ENCODE measurements at places on chromosomes 4 and X.

- DNase-seq: no peak
Observed at GRCh38 chr4:173138624-173139023, 30.0 kb upstream of the GALNT7 start.

- no peak for DNase-seq
Observed at GRCh38 chrX:40104630-40104984, 6.8 kb upstream of the BCOR start.

DNA sequence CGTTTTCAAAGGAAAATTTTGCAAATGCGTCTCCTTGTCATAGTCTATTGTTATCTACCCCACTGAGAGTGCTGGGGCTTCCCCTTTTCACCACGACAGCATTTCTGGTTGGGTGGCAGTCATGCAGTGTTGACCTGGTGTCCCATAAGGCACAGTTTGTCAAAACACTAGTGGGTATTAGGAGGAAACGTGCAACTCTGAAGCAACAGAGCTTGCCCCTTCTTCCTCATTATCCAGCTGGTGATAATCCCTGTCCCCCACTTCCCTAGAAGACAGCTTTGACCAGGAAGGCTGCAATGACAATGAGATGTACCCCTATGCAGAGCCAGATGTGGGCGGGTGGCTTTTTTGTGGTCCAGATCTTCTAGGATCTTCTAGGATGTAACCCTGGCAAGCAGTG lies 1.8 kb downstream of the TBC1D1 start:
- no peak for DNase-seq

GRCh38 chrX:155313766-155314165 lies 20.6 kb downstream of the CLIC2 start:
- no peak for DNase-seq

- no peak for DNase-seq
Observed at GRCh38 chrX:19964017-19964710, 26.7 kb downstream of the BCLAF3 start.

GRCh38 chrX:102063445-102064074 lies 61.9 kb upstream of the TCEAL2 start:
- DNase-seq: no peak

GRCh38 chr4:52983563-52984303 lies 121.6 kb downstream of the RASL11B start:
- DNase-seq: no peak

- peak; percentile 31 for DNase-seq
Observed at GRCh38 chr4:121307445-121308327, 73.1 kb downstream of the QRFPR start.

DNA sequence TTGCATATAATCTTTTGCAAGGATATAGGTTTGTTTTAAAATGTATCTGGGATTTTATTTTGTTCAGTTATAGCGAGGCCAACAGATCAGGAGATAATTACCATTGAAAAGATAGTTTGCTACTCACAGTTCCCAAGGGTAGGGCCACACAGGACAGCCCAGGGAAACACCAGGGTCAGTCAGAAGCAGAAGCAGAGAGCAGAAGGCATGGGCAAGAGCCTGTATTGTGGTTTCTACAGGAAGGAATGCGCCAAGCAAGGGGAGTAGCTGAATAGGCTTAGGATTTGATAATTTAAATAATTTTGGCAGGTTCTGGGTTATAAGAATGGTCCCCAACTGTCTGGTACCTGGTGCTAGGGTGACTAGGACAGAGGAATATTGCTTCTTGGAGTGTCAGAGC lies 61.6 kb downstream of the SYNPO2 start:
- DNase-seq: no peak

DNA sequence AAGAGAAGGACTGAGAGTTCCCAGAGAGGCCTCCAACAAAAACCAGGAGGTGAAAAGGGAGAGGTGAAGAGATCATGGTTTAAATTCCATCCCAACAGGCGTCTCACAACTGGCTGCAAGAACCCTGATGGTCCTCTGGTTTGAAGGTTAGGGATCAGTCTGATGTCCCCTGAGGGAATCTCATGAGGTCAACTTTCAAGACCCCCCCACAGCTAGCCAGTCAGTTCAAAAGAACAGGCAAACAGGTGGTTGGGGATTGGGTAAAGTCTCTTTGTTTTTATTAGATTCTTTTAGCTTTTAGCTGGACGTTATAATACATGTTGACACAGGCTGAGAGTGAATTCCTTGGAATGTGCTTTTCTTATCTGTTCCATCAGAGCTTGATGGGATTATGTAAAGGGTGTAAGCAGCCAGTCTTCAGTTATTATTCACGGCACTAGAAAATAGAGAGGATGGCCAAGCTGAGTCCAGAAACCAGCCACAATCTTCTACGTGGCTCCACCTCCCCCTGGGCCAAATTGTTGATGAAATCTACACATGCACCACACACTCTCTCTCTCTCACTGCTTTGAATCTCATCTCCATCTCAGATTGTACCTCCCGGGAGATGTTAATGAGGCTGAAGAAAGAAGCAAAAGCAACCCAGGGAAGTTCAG lies 20.8 kb downstream of the ENPP6 start:
- DNase-seq: no peak

- no peak for DNase-seq
Observed at GRCh38 chr4:168484626-168485025, 4.3 kb upstream of the DDX60L start.

GRCh38 chrX:68994135-68994890 lies 165.5 kb downstream of the EFNB1 start:
- no peak for DNase-seq

- DNase-seq: no peak
Observed at GRCh38 chr4:184727430-184727829, 6.5 kb downstream of the CENPU start.

DNA sequence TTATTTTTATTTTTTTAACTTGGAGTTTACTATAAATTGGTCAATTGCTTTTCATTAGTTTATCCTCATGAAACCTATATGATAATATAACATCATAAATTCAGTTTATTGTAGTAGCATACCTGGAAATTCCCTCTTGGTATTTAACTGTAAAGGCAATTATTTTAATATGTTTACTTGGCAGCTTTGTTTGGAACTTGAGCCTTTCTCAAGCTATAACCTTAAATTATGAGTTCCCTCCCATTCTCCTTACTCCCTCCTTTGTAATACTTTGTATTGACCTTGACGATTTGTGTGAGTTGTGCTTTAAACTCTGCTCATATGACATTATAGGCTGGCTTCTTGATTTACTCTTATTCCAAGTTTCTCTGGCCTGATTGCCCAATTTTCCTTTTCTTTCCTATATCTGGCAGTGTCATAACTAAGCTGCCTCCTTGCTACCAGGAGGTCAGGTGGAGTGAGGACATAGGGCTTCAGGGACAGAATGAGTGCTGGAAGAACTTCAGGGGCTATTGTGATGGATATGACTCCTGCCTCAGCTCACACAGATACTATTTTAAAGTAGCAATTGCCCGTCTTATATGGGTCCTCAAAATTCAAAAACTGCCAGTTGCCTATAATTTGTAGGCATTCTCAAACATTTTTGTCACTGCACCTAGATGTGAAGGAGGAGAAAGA lies 77.7 kb downstream of the RAP1GDS1 start:
- DNase-seq: no peak

GRCh38 chr4:165328708-165329107 lies 1.2 kb downstream of the MSMO1 start:
- no peak for DNase-seq

DNA sequence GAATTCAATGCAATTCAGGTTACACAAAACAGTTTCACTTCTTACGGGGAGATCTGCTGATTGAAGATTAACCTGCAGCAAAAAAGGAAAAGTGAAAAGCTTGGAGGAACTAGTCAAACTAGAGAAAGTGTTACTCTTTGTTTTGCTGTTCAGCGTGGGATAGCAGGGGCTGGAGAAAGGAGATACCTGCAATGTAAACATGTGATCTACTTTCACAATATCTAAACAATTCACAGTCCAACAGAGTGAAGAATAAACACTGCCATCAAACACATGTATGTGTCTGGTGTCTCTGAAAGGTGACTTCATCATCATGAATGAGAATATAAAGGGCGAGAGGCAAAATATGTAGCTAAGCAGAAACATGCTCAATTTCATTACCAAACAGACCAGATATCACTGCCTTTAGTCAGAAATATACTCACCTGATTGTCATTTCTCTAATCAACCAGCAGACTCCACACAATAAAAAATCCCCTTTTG lies 26.4 kb downstream of the NIPAL1 start:
- no peak for DNase-seq

DNA sequence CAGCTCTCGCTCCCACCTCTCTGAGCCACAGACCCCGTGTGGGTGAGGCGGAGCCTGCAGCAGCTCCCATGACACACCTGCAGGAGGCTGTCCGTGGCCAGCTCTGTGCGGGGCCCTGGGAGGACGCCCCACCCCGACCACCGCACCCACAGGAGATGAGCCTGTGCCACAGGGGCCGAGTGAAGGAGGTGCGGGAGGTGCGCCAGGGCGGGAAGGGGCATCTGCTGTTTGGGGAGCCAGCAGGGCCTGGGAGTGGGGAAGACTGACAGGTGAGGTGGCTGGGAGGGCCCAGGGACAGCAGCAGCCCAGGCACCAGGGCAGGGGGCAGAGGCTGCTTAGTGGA lies 52.0 kb downstream of the ACOX3 start:
- DNase-seq: no peak

DNA sequence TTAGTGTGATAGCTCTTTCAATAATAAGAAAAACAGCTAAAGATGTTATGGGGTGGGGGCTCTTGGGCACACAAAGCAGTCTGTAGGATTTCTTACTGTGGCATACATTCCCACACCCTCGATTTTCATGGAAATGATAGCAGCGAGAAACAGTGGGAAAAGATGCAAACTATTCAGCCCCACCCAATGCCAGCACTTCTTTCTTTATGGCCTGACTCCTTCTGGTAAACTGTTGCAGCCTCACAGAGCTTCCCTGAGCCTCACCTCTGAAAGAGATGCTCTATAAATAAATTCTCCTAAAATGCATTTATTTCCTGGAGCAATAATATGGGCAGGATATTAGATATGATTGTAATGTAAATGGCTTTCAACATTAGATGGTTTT lies 910 bp downstream of the ANK2 start:
- no peak for DNase-seq

- no peak for DNase-seq
Observed at GRCh38 chrX:8604131-8604530, 127.8 kb downstream of the ANOS1 start.

- no peak for DNase-seq
Observed at GRCh38 chrX:18160369-18160768, 60.3 kb downstream of the BEND2 start.

GRCh38 chr4:3520796-3521600 lies 11.2 kb downstream of the LRPAP1 start:
- DNase-seq: no peak

Data from DND-41 (cell line).